ENCODE measurements at places on chromosomes 2 and 18.

- no peak for DNase-seq
These were observed 19.4 kb upstream of the NMUR1 start for GRCh38 chr2:231549446-231550239.

GRCh38 chr18:22547807-22548561 is 130.3 kb upstream of the CTAGE1 start:
- DNase-seq: no peak

GRCh38 chr2:27931361-27931950 is 40.9 kb downstream of the BABAM2 start:
- DNase-seq: no peak

DNA sequence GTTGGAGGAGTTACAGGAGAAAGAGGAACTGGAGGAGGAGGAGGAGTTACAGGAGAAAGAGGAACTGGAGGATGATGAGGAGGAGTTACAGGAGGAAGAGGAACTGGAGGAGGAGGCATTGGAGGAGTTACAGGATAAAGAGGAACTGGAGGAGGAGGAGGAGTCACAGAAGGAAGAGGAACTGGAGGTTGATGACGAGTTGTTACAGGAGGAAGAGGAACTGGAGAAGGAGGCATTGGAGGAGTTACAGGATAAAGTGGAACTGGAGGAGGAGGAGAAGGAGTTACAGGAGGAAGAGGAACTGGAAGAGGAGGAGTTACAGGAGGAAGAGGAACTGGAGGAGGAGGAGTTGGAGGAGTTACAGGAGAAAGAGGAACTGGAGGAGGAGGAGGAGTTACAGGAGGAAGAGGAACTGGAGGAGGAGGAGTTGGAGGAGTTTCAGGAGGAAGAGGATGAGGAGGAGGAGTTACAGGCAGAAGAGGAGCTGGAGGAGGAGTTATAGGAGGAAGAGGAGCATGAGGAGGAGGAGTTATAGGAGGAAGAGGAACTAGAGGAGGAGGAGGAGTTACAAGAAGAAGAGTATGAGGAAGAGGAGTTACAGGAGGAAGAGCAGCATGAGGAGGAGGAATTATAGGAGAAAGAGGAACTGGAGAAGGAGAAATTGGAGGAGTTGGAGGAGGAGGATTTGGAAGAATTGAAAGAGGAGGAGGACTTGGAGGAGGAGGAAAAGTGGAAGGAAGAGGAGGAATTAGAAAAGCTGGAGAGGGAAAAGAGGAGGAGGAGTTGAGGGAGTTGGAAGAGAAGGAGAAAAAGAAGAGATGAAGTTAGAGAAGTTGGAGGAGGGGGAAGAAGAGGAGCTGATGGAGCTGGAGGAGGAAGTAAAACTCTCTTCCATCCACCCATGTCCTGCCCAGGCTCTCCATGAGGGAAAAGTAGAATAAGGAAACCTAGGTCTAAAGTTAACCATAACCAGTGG is 37.2 kb downstream of the CLASP1 start:
- DNase-seq: no peak

GRCh38 chr18:25275412-25276001 is 76.5 kb downstream of the ZNF521 start:
- no peak for DNase-seq

- DNase-seq: no peak
These were observed 147.7 kb upstream of the APCDD1 start for GRCh38 chr18:10306779-10307178.

DNA sequence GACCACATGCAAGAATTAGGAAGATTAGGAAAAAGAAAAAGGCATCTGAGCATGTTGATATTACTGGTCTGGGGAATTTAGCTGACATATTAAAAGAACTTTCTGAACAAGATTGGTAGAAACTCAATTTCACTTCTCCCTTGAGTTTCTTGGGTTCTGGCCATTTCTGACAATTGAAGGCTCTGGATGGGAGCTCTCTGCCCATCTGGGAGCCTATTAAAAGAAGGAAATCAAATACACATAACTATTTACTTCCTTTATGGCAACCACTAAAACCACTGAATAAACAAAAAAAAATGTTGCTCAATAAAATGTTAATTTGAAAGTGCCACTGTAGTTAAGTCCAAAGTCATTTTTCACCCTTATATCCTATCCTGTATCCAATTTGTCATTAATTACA is 216.8 kb upstream of the HNMT start:
- no peak for DNase-seq

DNA sequence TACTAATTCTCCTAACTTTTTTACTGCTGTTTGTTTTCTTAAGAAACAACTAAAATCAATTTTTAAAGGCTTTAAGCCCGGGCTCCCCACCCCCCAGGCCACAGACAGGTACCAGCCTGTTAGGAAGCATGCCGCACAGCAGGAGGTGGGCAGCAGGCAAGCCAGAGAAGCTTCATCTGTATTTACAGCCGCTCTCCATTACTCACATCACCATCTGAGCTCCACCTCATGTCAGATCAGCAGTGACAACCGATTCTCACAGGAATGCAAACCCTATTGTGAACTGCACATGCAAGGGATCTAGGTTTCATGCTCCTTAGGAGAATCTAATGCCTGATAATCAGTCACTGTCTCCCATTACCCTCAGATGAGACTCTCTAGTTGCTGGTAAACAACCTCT is 517.0 kb downstream of the NRXN1 start:
- DNase-seq: peak; percentile 93

GRCh38 chr18:9065864-9066263 is 36.6 kb upstream of the NDUFV2 start:
- DNase-seq: no peak

DNA sequence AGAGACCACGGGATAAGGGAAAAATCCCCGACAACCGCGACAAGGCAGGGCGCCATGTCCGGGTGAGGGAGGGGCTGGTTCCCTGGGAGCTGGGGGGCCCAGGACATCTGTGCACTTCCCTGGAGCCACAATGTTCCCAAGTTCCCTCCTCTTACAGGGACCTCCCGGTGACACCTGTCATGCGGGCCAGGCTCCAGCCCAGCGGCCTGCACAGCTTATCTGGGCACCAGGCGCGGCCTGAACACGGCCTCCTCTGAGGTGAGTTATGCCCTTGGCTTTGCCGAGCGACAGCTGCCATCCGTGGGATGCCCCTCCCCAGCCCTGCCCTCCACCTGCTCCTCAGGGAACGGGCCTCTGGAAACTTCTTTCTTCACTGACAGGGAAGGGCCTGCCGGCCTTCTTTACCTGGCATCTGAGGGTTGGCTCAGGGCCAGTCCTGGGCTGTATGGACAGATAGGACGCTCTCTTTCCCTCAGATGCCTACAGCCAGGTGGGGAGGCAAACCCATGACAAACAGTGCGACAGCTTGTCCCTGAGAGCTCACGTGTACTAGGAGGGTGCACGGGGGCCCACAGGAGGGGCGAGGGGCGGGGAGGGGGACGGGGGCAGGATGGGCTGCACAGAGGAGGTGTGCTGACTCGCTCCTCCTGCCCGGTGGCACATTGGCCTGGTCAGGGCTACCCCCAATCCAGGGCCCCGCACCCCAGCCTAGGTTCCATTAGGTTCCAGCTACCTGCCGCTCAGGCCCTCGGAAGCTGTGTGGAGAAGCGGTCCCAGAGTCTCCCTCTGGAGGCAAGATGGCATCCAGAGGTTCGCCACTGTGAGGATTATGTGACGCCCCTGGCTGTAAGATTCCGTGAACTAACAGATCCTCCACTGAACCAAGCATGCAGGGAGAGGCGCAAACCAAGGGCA is 34.9 kb upstream of the HPCAL1 start:
- peak; percentile 79 for DNase-seq

- DNase-seq: no peak
These were observed 26.3 kb downstream of the IRS1 start for GRCh38 chr2:226773291-226773690.

GRCh38 chr2:28610583-28611201 is 114.8 kb downstream of the PLB1 start:
- no peak for DNase-seq

DNA sequence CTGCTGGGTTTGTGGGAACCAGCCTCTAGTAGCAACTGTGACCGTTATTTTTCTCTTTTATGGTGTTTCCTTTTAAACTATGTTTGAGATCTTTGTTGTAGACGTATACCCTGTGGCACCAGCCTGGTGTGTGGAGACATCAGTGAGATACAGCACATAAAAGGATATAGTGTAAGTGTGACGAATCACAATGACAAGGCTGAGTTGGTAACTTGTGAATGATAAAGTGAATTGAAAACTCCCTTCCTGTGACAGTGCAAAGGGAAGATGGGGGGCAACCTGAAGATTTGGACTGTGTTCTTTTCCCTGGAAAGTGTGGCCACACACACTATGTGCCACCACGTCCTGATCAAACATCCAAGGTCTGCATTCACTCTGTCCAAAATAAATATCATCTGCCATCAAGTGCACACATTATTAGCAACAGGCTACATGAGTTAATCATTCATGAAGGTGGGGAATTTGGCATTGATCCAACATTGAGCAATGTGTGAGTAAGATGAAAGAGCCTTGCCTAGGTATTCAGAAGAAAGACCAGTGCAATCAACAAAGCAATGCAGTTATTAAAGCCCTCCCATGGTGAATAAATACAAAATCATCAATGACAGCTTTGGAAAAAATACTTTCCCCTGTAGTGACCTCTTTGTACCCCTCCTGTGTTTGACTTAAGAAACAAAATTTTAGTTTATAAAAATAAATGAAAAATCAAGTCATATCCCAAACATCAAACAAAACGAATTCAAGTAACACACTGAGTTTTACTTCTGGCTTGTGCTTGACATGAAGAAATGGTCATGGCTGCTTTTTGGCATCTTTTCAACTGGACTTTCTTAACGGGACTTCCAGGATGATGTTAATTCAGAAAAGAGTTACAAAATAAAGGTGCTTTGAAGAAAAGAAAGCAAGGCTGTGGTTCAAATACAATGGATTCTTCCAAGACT is 1280.5 kb upstream of the ZEB2 start:
- no peak for DNase-seq

GRCh38 chr2:213157242-213157641 is 5.8 kb upstream of the IKZF2 start:
- no peak for DNase-seq

DNA sequence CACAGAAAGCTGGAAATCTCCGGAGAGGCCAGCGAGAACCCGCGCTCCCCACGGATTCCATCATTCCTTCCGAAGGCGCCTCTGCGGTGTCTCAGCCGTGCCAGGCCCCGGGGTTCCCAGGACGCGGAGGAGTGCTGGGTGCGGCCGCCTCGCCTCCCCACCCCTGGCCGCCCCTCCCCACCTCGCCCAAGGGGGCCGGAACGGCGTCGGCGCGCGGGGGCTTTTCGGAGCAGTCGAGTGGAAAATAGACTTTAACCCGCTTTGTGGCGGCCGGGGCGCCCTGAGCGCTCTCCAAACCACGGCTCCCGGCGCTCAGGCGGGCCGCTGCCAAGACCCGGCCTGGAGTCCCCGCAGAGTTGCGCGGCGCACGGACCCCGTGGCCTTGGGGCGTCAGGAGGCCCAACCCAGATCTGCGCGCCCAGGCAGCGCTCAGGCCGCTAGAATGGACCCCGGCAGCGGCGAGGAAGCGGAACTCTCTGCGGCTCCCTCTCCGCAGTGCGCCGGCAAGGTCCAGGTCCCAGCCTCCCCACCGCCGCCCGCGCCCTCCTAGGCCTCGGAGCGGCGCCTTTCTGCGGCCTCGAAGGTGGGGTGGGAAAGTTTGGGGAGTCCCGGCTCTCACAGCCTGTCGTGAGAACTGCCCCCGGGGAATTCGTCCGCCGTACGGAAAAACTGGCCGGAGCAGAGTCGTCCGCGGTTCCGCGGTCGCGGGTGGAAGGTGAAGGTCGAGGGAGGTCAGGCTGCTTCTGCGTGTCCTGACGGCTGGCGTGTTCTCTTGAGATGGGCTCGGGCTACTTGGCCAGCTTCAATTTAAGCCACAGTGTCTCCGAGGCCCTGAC is 1.2 kb upstream of the EMX1 start:
- DNase-seq: peak; percentile 38

DNA sequence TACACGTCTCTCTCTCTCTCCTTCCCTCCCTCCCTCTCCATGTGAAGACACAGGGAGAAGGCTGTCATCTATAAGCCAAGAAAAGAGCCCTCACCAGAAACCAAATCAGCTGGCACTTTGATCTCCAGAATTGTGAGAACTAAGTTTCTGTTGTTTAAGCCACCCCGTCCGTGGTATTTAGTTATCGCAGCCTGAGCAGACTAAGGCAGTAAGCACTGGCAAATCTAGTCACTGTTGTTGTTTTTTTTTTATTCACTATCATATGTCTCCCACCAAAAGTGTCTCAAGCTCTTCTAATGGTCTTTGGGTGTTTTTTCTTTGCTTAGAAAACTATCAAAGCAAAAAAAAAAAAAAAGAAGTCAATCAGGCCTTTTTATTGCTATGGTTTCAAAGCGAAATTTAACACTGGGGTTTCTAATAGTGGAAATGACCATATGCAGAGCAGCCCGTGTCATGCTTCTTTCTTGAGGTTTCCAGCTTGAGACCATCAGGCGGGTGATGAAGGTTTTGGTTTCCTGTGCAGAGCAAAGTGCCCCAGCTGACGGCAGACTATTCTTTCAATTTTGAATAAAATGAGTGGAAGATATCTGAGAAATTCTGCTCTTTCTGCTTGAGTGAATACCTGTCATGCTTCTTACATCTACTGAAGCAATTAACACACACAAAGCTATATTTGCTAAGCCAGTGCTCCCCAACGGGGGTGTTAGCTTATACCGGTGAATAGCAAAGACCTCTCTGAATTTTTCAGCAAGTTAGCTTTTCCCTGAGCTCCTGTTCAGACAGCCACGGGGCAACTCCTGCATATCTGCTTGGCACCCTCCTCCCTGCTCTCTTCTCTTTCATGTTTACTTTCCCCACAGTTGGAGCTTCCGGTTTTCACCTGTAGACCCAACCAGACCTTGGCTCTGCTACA is 394.1 kb upstream of the ATP5MC3 start:
- DNase-seq: no peak

GRCh38 chr2:161676902-161677496 is 52.8 kb downstream of the SLC4A10 start:
- no peak for DNase-seq

DNA sequence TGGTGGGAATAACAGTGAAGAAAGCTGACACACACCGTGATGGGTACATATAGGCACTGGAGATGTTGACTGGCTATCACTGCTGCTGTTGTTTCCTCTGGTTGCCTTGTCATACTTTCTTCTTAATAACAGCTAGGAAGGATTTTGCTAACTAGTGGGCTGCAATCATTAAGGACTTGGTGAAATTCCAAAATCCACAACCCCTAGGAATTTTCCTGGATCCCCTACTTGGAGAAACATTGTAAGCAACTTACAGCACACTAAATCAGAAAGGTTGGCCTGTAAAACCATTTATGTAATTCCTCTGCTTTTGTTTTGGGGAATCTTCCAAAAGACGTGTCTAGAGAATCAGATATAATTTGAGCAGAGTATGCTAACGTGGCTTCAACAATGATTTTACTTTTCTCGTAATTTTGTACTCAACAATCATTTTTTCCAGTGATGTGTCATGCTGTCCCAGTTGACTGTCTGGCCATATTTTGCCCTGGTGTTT is 8.0 kb upstream of the COL3A1 start:
- no peak for DNase-seq

- DNase-seq: no peak
These were observed 34.5 kb downstream of the DTNA start for GRCh38 chr18:34744569-34744968.

- DNase-seq: no peak
These were observed 80.2 kb upstream of the PHLPP1 start for GRCh38 chr18:62634979-62635630.

Measured in NCI-H1694 treated with DMSO at 0.1 percent for 48 hours (cell line).